Kidney (tissue), 22 donors: ENCODE measurements at places on chromosomes 3 and 15. TPM values are rescaled to one million over a fixed set of nuclear protein-coding genes. Genes with fewer than 3 reads are reported as not detected.

DNA sequence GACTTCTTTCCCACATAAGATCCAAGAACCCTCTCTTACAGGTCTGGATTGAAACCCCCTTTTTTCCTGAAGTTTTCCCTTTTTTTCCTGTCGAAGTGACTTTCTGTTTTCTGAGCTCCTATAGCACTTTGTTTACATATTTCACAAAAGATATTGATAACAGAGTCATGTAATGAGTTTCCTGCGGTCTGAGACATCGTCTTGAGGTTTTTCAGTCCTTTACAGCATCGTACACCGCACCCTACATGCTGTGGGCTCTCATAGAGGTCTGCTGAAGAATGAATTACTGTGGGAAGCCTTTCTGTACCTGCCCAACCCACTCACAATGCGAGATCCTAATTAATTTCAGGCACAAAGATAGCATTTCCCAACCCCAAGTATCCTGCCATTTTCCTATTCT is 53.1 kb downstream of the MCF2L2 start:
- DNase-seq, result no peak

GRCh38 chr3:37214076-37214475 is 39.7 kb upstream of the LRRFIP2 start:
- no peak for DNase-seq

- no peak for DNase-seq
Measured at GRCh38 chr15:91824256-91824655, 29.3 kb upstream of the SLCO3A1 start.

- no peak for DNase-seq
Measured at GRCh38 chr15:94306700-94307650, 75.6 kb downstream of the MCTP2 start.

GRCh38 chr3:57127891-57128518 is 37.1 kb downstream of the IL17RD start:
- peak; percentile 43 for DNase-seq

- DNase-seq, result no peak
Measured at GRCh38 chr15:22810033-22810852, 23.8 kb downstream of the NIPA1 start.

GRCh38 chr15:31017311-31017710 is 25.9 kb upstream of the MTMR10 start:
- DNase-seq, result no peak

- DNase-seq, result no peak
Measured at GRCh38 chr15:57017024-57017423, 98.6 kb downstream of the TCF12 start.

DNA sequence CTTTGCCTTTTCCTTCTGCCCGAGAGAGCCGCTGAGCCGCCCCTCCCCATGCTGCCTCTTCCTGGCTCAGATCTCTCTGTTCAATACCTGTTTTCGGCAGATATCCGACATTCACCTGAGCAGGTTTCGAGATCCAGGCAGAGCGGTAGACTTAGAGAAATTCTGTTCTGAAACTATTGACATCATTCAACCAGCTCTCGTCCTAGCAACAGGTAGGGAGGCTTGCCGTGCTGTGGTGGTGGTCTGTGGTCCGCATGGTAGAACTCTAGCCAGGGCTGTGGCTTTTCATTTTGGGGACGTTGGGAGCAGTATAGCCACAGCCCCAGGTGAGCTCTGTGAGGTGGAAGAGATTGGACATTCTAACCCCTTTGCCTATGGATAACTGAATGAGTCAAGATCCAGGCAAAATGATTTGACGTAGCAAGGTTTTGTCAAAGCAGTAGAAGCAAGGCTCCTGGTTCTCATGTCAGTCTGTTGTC is 810 bp downstream of the TMEM62 start:
- peak; percentile 15 for DNase-seq

DNA sequence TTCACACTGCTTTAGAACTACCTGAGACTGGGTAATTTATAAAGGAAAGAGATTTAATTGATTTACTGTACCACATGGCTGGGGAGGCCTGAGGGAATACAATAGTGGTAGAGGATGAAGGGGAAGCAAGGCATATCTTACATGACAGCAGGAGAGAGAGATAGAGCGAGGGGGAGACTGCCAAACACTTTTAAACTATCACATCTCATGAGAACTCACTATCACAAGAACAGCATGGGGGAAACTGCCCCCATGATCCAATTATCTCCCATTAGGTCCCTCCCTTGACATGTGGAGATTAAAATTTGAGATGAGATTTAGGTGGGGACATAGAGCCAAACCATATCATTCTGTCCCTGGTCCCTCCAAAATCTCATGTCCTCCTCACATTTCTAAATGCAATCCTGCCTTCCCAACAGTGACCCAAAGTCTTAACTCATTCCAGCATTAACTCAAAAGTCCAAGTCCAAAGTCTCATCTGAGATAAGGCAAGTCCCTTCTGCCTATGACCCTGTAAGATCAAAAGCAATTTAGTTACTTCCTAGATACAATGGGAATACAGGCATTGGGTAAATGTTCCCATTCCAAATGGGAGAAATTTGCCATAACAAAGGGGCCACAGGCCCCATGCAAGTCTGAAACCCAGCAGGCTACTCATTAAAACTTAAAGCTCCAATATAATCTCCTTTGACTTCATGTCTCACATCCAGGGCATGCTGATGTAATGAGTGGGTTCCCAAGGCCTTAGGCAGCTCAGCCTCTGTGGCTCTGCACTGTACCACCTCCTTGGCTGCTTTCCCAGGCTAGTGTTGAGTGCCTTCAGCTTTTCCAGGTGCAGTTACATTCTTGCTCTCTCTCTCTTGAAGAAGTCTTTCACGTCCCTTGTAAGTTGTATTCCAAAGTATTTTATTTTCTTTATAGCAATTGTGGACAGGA is 481.7 kb upstream of the TGFBR2 start:
- no peak for DNase-seq

ZBED2 gene
- 0.54 TPM for polyA plus RNA-seq

LMCD1 gene
- 24.3 TPM for polyA plus RNA-seq

PARP3 gene
- 30.1 TPM for polyA plus RNA-seq
